ENCODE measurements at places on chromosomes 11 and 22. TPM values are rescaled to one million over a fixed set of nuclear protein-coding genes. Genes with fewer than 3 reads are reported as not detected.
A peak's percentile ranks its signal among the peaks of the same experiment; 100 is the strongest.

The CHID1 gene
- 45.1 TPM for polyA plus RNA-seq

DNA sequence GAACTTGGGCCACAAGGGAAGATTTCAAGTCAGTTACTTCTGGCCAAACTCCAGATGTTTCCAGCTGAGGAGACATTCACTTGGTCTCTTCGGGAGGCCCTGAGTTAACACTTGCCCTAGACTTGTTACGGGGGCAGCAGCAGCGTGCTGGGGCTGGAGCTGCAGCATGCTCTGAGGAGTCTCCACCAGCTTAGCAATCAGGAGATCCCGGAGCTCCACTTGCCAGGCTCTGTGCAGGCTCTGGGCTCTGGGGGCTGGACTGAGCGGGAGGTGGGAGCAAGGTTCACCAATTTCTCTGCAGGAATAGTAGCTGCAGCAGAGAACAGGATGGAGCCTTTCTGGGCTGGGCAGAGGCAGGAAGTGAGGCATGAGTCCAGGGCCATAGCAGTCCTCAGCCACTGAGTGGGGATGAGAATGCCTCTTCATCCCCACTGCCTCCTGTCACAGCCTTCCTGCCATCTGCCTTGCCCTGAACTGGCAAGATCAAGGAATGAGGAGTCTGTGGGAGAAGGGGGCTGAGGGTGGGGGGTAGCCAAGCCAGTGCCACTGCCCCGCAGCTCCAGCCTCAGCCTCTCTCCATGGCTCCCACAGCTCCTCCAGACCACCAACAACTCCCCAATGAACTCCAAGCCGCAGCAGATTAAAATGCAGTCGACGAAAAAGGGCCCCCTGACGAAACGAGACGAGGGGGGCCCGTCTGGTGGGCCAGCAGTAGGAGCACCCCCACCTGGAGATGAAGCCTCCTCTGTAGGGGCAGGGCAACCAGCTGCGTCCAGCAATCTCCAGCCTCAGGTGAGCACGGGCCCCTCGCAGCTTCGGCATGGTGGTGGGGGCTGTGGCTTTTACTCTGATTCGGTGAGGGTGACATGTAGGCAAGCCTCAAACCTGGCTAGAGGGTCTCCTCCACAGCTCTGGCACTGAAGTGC, 23.4 kb downstream of the GTPBP1 start:
- DNase-seq, result no peak

- DNase-seq, result no peak
These were observed 96.9 kb downstream of the TRMU start for GRCh38 chr22:46432164-46433068.

GRCh38 chr22:36461665-36462649, 19.5 kb downstream of the TXN2 start:
- DNase-seq, result peak; percentile 92

The BARX2 gene
- 0.02 TPM for polyA plus RNA-seq

- DNase-seq, result peak; percentile 57
These were observed 57.7 kb downstream of the TEAD1 start for GRCh38 chr11:12731841-12732336.

DNA sequence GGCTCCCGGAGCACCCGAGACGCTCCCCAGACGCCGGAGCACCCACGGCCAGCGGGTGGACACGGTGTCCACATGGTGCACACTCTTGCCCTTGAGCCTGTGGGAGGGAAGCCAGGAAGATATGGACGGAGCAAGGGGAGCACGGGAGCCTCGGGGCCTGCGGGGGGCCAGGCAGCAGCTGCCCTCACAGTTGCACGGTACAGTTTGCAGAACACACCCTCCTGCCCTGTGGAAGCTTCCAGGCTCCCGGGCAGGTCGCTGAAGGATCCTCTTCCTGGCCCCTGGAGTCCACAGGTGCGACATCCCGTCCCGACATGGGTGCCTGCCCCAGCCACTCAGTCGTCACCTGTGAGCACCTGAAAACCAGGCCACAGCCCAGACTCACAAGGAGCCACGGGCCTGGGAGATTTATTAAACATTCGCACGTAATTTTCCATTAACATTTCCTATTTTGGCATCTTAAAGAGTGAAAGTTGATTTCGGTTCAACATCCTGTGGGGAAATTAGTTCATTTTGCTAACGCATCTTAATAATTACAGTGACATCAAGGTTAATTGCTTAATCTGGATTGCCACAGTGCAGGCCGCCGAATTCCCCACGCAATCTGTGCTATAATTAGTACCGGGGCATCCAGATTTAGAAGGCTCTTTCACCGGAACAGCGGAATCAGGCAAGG, 253.3 kb downstream of the BRD1 start:
- DNase-seq, result no peak

- peak; percentile 99 for DNase-seq
These were observed 34.1 kb downstream of the LIF start for GRCh38 chr22:30212363-30212995.
